ENCODE measurements at places on chromosomes 4 and X.

- no peak for DNase-seq
These were observed 89.4 kb downstream of the IRF2 start for GRCh38 chr4:184384810-184385557.

- DNase-seq, result no peak
These were observed 163.2 kb upstream of the FAM9B start for GRCh38 chrX:9196961-9197640.

DNA sequence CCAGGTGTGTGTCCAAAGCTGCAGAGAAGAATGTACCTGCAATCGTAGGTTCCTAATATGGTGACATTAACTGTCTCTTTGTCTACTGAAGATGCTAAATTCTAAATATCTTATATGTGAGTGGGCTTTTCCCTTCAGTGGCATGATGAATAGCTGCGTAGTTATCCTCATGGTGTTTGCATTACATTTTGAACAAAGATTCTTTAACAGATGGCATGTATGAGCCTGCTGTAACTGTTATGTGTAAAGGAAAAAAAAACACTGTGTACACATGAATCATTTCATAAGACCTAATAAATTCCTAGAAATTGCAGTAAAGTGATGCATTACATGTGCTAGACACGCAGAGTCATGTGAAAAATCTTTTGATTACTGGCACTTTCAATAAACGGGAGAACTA lies 288.0 kb downstream of the SH2D1A start:
- no peak for DNase-seq

- no peak for DNase-seq
These were observed 90.4 kb upstream of the CITED1 start for GRCh38 chrX:72396117-72396516.

DNA sequence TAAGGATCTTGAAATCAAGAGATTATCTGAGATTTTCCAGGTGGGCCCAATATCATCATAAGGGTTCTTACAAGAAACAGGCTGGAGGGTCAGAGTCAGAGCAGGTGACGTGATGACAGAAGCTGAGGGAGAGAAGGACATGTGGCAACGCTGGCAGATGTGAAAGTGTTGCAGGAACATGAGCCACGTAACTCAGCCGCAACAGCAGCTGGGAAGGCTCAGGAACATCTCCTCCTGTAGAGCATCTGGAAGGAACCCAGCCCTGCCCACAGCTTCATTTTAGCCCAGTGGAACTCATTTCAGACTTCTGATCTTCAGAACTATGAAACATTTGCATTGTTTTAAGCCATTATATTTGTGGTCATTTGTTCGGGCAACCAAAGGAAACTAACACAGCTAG lies 156.3 kb upstream of the VEGFC start:
- DNase-seq, result no peak

GRCh38 chr4:83989835-83990234 lies 453.9 kb downstream of the GPAT3 start:
- DNase-seq, result no peak

- no peak for DNase-seq
These were observed 267.2 kb downstream of the MAPK10 start for GRCh38 chr4:86092684-86093083.

DNA sequence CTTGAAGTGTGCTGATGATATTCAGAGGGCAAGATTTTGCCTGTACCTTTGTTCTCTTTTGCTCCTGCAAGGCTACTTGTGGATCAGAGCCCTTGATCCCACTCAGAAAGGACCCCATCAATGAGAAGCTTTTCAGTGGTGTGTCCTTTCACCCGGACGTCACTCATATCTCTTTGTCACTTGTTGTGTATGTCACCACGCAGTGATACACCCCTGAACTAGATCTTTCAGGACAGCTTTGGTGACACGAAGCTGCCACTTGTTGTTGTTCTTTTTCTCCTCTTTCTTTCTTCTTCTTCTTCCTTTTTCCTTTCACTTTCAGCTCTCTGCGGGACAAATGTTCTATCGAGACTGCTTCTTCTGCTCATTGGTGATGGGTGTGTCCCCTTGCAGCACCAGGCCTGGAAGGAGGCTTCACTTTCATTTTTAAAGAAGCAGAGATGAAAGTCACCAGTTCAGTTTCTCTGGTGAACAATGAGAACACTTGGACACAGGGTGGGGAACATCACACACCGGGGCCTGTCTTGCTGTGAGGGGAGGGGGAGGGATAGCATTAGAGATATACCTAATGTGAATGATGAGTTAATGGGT lies 83.6 kb downstream of the NBDY start:
- peak; percentile 68 for DNase-seq
